Bronchial epithelial cell (primary cell): ENCODE measurements at places on chromosomes 4 and X. TPM values are rescaled to one million over a fixed set of nuclear protein-coding genes. Genes with fewer than 3 reads are reported as not detected.

The EGF gene
- total RNA-seq, result 0.51 and 1.1 TPM in 2 replicates

- DNase-seq, result no peak
Measured at GRCh38 chr4:150909116-150909515, 106.0 kb downstream of the LRBA start.

The GAB3 gene
- total RNA-seq, result under 0.01 and 0.13 TPM in 2 replicates

DNA sequence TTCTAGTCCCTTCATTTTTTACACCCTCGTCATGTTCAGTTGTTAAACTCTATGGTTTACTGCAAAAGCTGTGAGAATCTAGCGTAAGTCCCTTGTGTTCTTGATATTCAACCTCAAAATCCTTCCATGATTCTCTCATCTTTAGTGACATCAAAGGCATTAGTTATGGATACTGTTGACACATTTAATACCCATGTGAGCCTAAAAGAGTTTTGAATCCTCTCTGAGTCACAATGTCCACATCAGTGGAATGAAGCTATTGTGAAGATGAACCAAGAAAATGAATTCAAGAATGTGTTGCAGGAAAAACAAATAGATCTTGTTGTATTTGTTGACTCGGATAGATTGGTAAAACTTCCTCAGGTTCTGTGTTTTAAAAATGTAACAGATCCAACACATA, 394.7 kb upstream of the ATOH1 start:
- no peak for DNase-seq
